Fibroblast of the aortic adventitia (primary cell): ENCODE measurements at places on chromosomes 7 and 10. TPM values are rescaled to one million over a fixed set of nuclear protein-coding genes. Genes with fewer than 3 reads are reported as not detected.

The MYOZ1 gene
- total RNA-seq: not detected in 2 replicates

The DBNL gene
- total RNA-seq: 73.0 and 110 TPM in 2 replicates

The PTPRN2 gene
- 0.09 and 2.5 TPM in 2 replicates for total RNA-seq

The GPNMB gene
- 479 and 525 TPM in 2 replicates for total RNA-seq

The AGBL3 gene
- total RNA-seq: 0.41 and 2.9 TPM in 2 replicates

The SH2D4B gene
- not detected in 2 replicates for total RNA-seq
